T1000 (cell line): ENCODE measurements at places on chromosomes 2 and 18.

DNA sequence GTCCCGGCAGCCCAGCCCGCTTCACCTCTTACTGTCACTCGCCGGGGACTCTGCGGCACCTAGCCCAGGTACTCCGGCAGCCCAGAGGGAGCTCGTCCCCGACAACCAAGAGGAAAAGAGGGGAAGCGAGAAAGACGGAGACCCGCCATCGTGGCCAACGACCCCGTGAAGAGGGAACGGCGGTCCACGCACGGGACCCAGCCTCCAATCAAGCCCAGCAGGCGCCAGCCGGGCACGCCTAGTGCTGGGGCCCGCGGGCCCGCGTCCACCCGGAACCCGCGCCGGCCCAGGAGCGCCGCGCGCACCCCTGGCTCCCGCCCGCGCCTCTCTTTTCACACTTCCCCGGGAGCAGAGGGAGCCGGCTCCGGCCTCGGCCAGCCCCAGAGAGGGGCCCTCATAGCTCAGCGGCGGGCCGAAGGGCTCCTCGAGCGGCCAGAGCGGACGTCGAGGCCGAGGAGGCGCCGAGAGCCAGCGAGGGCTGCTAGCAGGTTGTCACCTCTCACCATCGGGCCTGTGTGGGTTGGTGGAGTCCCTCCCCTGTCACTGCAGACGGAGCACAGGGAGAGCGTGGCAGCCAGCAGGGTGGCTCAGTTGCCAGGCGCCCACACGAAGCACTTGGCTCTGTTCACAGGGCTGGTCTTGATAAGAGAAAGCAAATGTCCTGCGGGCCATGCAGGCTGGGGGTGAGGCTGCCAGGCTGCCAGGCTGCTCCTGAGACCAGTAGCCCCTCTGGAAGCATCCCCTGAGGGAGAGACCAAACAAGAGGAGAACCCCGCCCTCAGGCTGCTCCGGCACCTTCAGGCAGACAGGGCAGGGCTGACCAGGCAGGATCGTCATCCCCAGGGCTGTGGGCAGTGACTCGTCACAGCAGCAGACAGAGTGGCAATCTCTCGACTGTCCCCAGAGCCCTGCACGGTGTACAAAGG lies 36.9 kb upstream of the KLF11 start:
- DNase-seq: no peak

DNA sequence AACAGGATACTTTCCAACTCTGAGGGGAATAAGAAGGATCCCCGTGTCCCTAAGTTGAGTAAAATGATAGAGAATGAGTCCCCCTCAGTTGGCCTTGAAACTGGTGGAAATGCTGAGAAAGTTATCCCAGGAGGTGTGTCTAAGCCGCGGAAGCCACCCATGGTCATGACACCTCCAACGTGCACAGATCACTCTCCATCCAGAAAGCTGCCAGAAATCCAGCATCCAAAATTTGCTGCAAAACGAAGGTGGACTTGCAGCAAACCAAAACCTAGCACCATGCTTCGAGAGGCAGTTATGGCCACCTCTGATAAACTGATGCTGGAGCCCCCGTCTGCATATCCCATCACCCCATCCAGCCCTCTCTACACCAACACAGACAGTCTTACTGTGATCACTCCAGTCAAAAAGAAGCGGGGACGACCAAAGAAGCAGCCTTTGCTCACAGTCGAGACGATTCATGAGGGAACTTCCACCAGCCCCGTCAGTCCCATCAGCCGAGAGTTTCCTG lies 270.1 kb downstream of the SETBP1 start:
- no peak for DNase-seq

DNA sequence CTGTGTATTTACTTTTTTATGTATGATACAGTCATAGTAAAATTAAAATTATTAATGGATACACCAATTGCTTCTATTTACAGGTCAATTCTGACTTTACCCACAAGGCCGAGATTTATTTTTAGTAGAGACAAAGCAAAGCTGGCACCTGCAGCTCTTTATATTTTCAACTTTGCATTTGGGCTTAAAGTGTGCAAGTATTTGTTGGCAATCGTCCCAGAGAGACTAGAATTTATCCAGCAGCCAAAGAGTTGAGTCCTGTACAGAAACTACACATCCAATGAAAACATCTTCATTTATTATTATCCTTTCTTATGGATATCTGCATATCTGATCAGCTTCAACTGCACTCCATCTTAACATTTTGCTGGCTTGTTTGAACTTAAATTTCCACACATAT lies 485.6 kb downstream of the SOX11 start:
- no peak for DNase-seq

GRCh38 chr2:96642564-96643360 lies at the start of gene FER1L5:
TSS of gene FER1L5 (plus strand) at chr2:96642764. CDS start at chr2:96642837, 73 bp downstream.
- no peak for DNase-seq

DNA sequence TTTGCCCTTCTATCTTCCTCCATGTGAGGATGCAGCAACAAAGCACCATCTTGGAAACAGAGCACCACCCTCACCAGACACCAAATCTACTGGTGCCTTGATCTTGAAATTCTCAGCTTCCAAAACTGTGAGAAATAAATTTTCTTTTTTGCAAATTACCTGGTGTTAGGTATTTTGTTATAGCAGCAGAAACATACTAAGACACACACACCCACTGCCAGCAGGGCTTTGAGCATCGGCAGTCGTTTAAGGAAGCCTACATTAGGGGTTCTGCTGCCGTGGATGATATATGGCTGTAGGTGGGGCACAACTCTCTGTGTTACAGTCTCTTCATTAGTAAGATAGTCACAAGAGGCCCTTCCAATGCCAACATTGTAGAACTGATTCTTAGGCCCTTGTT lies 20.7 kb upstream of the MFSD6 start:
- DNase-seq: no peak

- DNase-seq: no peak
Measured at GRCh38 chr2:42048299-42049220, 739 bp downstream of the PKDCC start.

DNA sequence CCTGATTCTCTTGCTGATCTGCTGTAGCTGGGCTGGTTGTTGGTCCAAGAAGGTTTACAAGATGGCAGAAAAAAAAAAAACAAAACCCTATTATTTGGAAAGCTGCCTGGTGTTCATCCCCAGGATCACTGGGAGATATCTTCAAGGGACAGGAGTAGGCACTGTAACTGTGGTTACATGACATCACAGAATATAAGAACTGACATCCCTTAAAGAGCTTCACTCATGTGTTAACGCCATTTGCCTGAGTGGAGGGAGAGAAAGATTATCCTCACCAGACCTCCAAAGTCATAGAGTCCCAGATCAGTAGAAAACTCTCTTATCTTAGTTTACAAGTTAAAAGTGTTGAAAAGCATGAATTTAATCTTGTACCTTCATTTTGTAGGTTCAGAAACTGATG lies 95.3 kb upstream of the BZW1 start:
- no peak for DNase-seq

DNA sequence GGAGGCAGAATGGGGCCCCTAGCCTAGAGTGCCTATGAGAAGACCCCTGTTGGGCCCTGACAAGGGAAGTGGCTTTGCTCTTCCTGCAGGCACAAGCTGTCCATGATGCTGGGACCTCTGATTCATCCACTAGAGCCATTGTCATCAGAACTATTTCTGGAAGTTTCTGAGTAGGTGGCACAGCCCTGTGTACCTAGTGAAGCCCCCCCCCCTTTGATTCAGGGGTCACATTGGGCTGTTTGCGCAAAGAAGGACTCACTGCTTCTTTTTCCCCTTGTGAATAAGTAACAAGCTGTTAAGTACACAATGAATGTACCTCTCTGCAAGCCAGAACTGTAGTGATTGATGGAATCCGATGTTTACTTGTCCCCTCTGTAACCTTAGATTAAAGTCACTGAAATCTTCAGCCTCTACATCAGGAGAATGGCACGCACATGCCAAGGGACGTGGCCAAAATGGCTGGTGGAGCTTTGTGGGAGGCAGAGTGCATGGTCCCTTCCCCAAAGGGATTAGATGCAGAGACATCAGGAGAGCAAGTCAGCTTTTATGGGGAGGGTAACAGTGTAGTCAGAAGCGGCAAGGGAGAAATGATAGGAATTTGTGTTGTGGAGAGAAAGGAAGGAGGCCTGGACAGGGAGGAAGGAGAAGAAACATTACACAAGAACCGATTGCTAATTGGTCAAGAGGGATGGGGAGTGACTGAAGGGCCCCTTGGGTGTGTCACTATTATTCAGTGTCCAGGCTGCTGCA lies 267.6 kb upstream of the RAB12 start:
- DNase-seq: no peak

- DNase-seq: no peak
Measured at GRCh38 chr2:159553727-159554126, 62.6 kb downstream of the BAZ2B start.

GRCh38 chr18:484749-485464 lies 15.6 kb downstream of the COLEC12 start:
- no peak for DNase-seq

- DNase-seq: no peak
Measured at GRCh38 chr2:60299179-60299578, 254.3 kb downstream of the BCL11A start.

DNA sequence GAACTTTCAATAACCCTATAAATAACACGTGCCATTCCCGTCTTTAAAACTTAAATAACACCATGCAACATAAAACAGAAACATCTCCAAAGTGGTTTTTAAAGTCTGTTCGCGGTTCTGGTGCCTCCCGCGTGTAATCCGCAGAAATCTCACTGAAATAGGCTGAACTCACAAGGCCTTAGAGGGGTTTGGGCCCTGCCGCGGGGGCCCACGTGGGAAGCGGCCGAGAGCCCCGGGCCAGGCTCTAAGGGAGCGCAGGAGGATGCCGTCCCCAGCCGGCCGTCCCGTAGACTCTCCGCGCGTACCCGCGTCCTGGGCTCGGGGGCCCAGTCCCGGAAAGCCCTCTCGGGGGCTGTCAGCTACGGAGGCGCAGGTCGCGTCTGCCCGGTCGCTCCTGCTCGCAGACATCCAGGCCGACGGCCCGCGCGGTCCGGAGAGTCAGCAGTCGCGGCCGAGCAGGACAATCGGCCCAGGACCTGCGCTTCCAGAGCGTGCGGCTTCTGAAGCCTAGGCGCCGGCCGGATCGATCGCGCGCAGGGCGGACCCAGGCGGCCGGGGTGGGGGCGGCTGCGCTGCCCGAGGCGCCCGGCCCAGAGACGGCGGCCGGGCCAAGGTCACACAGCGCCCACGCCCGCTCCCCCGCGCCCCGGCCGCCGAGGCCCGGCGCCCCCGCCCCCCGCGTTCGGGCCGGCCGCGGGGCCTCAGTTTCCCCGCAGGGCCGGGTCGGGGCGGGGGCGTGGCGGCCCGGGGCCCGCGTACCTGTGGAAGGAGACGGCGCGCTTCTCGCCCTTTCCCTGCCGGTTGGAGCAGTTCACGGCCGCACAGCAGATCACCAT lies 558 bp downstream of the THAP4 start:
- DNase-seq: no peak

- no peak for DNase-seq
Measured at GRCh38 chr18:39305766-39306165, 1740.2 kb upstream of the CELF4 start.

GRCh38 chr2:207352978-207353671 lies 176.6 kb upstream of the CREB1 start:
- DNase-seq: no peak

DNA sequence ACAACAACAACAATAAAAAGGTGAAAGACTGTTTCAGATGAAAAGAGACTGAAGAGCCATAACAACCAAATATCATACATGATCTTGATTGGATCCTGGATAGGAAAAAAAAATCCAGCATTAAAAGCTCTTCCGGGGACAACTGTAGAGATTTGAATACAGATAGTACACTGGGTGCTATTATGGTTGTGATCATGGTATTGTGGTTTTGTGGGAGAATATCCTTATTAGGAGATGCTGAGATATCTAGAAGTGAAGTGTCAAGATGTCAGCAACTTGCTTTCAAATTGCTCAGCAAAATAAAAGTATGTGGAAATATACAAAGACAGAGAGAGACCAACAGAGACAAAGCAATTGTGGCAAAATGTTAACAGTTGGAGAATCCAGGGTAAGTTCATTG lies 15.5 kb upstream of the SPATA3 start:
- DNase-seq: no peak

GRCh38 chr2:24179683-24180082 lies 4.8 kb downstream of the FAM228A start:
- DNase-seq: no peak

DNA sequence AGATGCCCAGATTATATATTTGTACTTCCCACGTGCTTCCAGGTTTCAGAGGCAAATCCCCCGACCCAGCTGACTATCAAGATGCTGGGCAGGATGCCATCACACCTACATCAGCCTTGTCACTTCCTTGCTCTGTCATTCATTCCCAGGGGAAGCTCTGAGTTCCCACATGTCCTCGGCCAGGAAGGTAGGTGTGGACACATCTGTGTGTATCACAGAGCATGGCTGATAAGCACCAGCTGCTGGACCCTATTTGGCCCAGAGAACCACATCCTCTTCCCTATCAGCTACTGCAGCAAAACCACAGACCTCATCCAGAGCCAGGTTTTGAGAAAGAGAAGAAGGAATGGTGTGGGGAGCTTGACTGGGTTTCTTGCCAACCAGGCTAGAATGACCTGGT lies 31.9 kb upstream of the ITGA6 start:
- no peak for DNase-seq

GRCh38 chr2:5057891-5058351 lies 634.3 kb upstream of the SOX11 start:
- no peak for DNase-seq

DNA sequence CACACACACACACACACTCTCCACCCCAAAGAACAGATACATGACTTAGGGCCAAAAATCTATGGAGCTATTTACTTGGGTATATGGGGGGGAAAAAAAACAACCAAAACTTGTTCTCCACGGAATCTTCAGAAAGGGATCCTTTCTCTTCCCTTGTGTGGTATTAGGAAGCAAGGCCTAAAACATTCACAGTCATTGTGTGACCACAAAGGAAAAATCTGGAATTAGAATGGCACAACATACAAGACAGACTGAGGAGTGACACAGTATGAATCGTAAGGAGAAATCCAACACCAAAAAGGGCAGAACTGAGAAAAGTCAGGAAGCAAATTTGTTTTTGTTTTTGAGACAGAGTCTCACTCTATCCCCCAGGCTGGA lies 70.3 kb downstream of the ASXL2 start:
- no peak for DNase-seq

GRCh38 chr2:11102466-11102865 lies 52.8 kb upstream of the SLC66A3 start:
- DNase-seq: no peak

GRCh38 chr2:844715-845114 lies 105.9 kb upstream of the SNTG2 start:
- no peak for DNase-seq

DNA sequence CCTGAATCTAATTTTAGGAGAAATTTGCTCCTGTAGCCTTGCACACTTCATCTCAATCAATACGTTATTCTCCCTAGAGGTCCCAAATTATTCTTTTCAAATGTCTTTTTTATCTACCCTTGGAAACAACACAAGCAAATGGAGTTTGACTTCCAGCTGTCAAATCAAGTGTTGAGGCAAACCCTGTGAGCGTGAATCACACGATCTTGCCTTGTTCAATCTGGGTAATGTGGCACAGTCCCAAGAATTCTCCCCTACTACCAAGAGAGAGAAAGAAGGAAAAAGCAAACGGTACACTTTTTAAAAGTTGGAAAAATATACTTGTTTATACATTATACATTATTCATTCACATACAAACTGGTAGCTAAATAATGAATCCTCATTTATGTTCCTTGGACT lies 2035.3 kb upstream of the CELF4 start:
- no peak for DNase-seq

- no peak for DNase-seq
Measured at GRCh38 chr18:13983506-13983905, 68.2 kb upstream of the MC2R start.
